Activated CD4-positive, alpha-beta T cell treated with anti-CD3 and anti-CD28 coated beads, Interleukin-10, Interleukin-2, amounts not matched to agents 100 ng/mL and 50 ng/mL, durations not matched to agents 16 hours and 8 hours (primary cell): ENCODE measurements at places on chromosomes 16 and 17.

GRCh38 chr16:46949241-46949892, 24.1 kb downstream of the DNAJA2 start:
- DNase-seq, result peak; percentile 88

DNA sequence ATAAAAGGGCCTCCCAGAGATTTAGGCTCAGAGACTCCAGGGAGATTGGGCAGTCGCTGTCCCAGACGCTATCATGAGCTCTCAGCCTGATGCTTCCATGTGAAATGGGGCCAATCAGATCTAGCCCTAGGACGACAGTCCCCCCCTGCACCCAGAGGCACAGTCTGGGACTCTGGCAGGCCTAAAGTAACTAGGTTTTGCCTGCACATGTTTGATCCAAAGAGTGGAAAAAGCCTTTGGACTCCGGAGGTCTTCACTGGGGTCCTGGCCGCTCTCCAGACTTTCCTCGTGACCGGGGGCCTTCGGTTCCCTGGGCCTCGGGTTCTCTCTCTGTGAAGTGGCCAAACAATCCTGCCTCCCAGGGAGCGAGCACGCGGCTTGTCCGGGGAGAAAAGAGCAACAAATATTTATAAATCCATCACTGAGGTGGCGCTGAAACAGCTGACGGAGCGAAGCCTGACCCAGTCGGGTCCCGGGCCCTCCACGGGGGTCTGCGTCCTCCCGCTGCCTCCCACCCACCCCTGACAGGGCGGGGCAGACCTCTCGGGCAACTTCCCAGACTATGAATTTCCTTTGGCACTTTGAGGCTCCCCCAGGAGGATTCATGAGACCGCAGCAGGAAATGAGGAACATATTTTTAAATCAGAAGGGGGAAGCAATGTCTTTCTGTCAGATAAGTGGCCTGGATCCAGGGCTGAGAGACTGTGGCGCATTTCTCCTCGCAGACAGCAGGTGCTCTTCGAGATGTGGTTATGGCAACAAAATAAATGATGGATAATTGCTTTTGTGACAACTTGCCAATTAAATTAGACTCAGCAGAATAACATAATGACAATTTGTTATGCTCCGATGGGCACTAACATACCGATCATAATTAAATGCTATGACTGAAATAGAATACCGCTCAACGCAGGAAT, 38.9 kb downstream of the MRPS23 start:
- DNase-seq, result no peak

DNA sequence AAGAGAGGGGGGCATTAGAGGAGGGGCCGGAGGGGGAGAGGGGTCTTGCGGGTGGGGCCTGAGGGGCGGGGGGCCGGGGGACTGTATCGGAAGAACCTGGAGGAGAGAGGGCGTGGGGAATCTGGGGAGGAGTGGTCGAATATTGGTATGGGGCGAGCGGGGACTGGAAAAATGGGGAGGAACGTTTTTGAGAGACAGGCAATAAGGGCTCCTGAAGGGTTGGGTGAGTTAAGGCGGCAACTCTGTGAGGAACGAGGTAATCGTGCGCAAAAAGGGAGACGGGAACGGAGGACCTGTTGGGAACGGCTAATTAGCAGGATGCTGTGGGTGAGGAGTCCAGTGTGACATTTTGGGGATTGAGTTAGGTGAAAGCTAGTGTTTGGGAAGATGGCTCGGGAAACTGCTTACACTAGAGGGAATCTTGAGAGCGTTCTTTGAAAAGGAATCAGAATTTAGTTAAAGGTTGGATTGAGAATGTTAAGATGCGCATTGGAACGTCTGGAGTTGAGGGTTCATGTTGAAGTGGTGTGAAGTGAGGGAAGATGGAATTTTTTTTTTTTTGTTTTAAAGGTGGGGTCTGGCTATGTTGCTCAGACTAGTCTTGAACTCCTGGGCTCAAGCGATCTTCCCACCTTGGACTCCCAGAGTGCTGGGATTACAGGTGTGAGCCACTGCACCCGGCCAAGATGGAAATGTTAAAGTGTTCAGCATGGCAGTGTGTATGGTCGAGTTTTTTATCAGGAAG, 662 bp downstream of the WIPF2 start:
- peak; percentile 26 for DNase-seq

DNA sequence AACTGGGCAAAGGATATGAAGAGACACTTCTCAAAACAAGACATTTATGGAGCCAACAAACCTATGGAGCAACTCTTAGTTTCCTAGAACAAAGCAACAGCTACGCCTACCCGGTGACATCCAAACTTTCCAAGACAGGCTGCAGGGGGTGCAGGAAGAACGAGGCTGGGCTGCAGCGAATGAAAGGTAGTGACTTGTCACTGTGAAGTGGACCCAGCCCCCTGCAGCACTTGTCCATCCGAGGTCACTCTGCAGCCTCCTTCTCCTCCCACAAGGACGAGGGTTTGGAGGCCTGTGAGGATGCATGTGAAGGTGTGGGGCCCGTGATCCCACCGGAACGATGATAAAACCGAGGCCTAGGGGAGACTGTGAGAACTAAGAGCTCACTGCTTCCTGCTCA, 192.6 kb upstream of the RPL38 start:
- no peak for DNase-seq

- DNase-seq, result no peak
These were observed 27.8 kb downstream of the PLXDC1 start for GRCh38 chr17:39123627-39124026.

GRCh38 chr16:26818393-26818792, 248.3 kb upstream of the C16orf82 start:
- no peak for DNase-seq

GRCh38 chr16:16033208-16033717, 83.8 kb downstream of the ABCC1 start:
- DNase-seq, result peak; percentile 57

DNA sequence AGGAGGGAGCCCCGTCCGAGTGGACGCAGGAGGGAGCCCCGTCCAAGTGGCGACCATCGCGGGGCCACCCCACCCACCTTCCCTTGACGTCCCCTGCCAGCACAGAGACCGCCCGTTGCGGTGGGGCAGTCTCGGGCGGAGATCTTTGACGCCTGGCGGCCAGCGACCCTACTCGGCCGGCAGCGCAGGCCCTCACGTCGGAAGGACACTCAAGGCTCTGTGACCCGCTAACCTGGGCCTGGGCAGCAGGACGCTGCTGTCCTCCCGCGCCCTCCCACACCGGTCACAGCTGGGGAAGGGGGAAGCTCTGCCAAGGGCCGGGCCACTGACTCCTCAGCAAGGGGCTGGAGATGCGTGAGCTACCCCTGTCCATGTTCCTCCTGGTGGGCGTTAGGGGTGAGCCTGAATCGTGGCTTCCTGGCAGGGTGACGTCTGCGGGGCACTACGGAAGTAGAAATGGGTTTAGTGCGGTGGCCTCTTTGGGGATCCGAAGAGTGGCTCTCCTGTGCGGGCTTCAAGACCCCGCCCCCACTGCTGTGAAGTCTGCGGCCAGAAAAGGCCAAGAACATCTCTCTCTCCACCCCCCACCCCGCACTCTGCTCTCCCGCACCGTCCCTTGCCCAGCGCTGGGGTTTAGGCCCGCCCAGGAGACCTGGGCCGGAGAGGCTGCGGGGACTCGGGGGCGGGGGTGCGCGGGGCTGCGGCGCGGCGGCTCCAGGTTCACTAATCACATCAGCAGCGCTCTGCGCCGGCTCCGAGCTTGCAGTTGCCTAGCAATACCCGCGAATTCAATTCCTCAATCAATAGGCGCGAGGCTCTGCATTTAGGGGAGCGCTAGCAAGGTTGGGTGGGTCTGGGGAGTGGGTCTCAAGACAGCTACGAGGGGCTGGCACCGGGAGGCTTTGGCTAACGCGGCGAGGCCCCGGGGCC, 5.8 kb downstream of the CBX8 start:
- DNase-seq, result no peak

- no peak for DNase-seq
These were observed 16.3 kb downstream of the CYTH1 start for GRCh38 chr17:78765821-78766220.

- no peak for DNase-seq
These were observed 20.4 kb downstream of the HDAC5 start for GRCh38 chr17:44102849-44103622.

GRCh38 chr17:62981933-62982332, 15.9 kb downstream of the TANC2 start:
- DNase-seq, result no peak

GRCh38 chr16:51497541-51498211, 346.6 kb upstream of the SALL1 start:
- DNase-seq, result no peak

- no peak for DNase-seq
These were observed 52.5 kb downstream of the BANP start for GRCh38 chr16:88003736-88004135.

DNA sequence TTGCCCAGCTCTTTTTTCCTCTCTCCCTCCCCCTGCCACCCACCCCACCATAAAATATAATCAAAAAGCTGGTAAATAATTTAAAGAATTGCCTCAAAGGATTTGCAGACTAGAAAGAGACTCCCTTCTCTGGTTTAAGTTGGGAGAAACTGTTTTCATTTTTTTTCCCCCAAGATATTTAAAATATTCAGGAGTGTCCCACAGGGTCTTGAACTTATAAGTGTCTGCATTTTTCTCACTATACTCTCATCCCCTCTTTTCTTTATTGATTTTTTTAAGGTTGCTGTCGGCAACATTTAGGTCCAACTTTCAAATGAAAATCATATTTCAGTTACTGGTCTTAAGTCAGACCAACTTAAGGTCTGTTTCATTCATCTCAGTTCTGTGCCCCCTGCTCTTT, 210.2 kb downstream of the MSI2 start:
- no peak for DNase-seq

- DNase-seq, result peak; percentile 89
These were observed 9.7 kb downstream of the KDM6B start for GRCh38 chr17:7843536-7844291.

- DNase-seq, result no peak
These were observed 74.9 kb downstream of the DYNLRB2 start for GRCh38 chr16:80615735-80616134.

DNA sequence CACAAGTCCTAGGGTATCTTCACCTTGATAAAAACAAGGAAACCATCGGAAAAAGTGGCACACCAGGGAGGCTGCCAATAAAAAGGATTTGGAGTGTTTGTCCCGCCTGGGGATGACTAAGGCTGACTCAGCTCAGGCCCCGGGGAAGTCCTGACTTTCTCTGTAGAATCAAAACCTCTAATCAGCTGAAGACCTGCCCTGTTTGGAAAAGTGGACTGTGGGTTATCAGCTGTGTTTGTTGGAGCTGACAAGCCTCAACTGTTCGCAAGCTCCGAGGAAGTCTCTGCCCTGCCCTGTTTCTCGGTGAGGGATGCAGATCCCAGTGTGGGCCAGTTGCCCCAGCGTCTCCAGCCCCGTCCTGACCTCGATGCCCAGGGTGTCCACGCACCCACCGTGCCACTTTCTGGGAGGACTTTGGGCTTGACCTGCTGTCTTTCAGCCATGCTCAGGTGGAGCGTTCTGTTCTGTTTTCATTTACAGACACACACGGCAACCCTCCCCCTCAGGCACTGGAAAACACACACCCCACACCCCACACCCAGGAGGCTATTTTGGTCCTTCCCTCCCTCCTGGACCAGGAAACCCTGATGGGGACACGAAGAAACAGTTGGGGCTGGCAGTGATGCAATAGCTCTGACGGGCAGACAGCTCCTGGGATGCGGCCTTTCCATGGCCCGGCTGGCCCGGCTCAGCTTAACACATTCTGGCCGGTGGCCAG, 27.6 kb upstream of the PITPNA start:
- DNase-seq, result no peak

DNA sequence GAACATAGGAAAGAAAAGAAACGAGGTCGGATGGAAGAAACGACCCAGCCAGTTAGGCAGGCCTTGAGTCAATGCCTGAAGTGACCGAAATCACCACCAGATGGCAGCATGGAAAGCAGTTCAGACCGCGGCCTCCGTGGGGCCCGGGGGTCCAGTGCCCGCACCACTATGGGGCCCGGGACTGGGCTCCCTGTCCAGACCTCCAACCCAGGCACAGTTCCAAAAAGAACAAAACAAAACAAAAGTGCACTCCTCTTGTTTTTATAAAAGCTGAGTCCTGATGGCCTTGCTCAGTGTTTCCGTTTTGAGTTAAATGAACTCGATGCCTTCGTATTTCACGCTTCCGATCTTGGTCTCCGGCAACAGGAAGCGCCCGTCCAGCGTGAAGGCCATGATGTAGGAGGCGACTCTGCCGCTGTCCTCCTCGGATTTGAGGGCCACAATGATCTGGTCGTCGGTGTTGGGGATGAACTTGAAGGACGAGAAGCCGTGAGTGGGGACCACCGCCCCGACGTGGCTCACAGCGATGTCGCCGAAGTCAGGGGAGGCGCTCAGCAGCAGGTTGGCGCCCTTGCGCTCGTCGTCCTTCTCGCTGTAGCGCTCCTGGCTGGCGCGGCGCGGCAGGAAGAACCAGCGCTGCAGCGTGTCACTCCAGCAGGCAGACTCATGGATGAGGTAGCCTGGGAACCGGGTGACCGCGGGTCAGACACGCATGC, 13.7 kb upstream of the LGALS3BP start:
- DNase-seq, result peak; percentile 52

DNA sequence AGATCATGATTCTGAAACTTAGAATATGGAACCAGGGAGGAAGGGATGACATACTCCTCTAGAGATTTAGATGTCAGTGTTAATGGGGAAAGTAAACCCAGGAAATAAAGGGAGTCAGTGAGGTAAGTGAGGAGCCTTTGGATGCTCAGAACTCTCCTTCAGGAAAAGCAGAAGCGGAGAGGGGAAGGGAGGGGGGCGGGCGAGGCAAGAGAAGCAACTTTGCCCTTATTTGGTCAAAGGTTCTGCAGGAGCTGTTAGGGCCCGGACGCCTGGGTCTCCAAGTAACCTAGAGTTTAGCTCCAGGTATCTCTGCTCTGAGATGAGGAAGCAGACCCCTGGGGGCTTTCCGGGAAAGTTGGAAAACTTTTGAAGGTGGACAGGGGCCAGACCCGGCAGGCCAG, 1.3 kb downstream of the PFN1 start:
- no peak for DNase-seq

- DNase-seq, result no peak
These were observed 3.7 kb upstream of the PER1 start for GRCh38 chr17:8155996-8156245.

GRCh38 chr17:67244431-67245072, 444 bp downstream of the HELZ start:
- DNase-seq, result no peak

DNA sequence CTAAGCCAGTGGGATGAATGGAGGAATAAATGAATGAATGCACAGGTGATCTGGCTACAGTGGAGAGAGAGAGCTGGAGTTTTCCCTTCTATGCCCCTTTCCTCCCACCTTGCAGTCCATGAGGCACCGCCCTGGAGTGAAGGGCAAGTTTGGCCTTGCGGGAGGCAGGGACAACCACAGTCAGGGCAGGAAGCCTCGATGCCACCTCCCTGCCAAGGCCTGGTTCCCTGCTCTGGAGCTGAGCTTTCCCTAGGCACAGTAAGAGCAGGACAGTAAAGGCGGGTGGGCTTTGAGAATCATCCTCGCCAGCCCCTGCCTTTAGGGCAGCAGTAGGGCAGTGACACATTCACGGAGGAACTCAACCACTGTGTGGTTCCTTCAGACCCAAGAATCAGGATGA, 72.6 kb downstream of the RBFOX3 start:
- DNase-seq, result no peak
